ENCODE measurements at places on chromosomes 2 and 18.
A peak's percentile ranks its signal among the peaks of the same experiment; 100 is the strongest.

- DNase-seq, result no peak
Measured at GRCh38 chr2:137870682-137871081, 93.6 kb upstream of the HNMT start.

DNA sequence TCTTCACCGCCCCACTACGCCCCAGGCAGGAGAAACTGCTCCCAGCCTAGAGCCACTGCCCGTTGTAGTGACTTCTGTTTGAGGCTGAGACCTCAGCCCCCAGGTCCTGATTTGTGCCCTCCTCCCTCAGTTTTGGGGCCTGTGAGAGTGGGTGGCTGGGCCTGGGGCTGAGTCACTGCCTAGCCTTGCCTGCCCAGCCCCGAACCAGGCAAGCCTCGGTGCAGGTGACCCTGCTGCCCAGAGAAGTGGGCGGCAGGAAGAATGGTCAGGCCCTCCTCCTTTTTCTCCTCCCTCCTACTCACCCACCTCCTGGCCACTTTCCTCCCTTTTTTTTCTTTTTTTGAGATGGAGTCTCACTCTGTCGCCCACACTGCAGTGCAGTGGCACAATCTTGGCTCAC, 66.6 kb downstream of the ZFP36L2 start:
- no peak for DNase-seq

DNA sequence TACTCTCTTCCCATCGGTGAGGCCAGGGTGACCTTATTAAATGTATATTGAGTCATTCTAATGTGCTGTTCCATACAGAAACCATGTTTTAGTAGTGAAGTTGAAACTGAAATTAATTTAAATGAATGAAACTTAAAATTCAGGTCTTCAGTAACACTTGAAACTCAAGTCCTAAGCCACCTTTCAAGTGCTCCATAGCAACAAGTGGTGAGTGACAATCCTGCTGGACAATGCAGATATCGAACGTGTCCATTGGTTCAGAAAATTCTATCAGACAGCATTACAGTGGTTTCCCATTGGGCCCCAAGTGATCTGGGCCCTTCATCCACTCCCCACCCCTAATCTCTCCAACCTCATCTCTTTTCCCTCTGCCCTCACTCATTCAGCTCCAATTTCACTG, 48.7 kb downstream of the HNMT start:
- no peak for DNase-seq

- no peak for DNase-seq
Measured at GRCh38 chr18:24190590-24190989, 51.7 kb downstream of the CABYR start.

DNA sequence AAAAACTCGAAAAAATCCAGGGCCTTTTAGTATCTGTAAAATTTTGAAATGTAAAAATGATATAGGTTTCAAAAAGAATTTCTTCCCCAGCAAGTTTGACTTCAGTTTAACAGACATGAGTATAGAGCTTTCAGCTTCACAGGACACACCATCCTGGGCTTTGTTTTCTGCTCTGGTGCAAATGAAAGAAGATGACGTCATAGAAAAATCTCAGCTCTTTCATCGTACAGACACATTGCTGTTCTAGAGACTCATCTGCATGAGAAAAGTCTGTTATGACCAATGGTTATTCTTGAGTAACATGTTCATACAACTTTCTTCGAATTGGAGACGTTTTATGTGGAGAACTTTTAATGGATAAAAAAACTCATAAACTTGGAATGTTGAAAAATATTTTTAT, 111.7 kb upstream of the DYNAP start:
- no peak for DNase-seq

GRCh38 chr2:73859721-73860586, 31.2 kb downstream of the STAMBP start:
- no peak for DNase-seq

DNA sequence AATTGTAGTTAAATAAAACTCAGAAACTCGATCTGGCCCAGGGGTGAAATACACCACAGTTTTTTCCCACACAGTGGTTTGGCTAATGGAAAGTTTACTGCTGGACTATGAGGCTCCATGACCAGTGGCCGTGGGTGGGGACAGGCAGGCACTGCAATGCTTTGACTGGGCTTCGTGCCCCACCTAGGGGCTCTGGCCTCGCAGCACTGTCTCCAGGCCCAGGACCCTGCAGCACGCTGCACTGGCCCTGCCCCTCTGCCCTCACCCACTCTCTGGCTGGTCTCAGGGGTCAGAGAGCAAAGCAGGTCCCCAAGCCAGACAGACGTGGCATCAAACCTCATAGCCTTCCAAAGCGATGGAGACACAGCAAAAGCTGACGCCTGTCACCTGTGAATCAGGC, 13.4 kb upstream of the B3GNT7 start:
- no peak for DNase-seq

DNA sequence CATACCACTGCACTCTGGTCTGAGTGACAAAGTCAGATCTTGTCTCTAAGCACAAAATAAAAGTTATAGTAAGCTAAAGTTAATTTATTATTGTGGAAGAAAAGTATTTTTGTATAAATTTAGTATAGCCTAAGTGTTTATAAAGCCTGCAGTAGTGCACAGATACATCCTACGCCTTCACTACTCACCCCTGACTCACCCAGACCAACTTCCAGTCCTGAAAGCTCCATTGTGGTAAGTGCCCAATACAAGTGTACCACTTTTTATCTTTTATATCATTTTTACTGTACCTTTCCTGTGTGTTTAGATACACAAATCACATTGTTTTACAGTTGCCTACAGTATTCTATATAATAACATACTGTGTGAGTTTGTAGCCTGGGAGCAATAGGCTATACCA, 57.5 kb downstream of the UBE2E3 start:
- no peak for DNase-seq

DNA sequence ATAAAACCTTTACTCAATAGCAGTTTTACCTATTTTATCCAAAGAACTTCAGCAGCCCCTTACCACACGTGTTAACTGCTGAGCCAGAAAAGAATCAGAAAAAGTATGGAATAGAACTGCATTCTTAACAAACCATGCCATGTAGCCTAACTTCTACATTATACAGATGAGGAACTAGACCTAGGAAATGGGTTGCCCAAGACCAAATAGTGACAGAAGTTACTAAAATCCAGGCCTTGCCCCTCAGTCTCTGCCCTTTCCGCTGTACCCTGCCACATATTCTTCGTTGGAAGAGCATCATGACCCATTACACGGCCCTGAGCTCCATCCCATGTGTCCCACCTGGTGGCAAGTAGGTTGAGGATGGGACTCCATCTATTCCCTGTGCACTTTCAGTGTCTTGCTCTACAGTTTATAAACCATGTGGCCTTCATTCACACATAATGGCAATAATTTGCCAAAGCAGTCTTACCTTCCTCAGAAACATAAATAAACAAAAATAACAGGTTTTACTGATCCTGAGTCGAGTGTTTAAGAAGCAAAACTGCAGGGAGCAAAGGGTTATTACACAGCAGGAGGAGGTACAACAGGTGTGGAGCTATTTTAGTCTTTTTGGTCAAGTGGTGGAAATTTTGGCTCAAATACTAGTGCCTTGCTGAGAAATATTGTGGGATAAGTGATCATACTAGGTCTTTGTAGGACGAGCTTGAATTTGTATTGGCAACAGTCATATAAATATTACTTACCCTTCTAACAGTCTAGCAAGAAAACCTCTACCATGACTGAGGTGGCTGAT, 46.5 kb downstream of the HNRNPLL start:
- DNase-seq, result no peak

DNA sequence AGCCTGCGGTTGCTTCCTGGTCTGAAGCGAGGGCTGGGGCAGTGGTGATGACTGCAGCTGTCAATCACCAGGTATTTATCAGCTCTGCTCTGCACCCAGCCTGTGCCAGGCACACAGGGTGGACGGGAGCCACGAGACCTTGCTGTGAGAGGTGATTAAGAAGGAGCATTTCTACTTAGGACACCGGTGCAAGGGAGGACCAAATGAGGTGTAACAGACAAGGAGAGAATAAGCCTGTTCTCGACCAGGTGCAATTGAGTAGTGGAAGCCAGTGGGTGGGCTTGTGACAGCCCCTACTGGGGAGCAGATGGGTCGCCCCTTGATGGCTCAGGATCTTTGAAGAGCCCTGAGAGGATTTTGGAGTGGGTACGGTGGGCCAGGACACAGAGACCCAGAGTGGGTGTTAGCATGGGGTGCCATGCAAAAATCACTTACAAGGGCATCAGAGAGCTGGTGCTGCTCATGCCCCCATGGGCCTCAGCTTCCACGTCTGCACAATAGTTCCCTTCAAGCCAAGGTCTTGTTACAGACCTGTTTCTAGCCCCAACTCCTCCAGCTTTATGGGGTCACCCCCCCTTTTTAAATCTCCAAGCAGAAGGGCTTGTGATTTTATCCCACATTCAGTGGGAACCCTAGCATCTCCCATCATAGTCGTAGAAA, 24.6 kb downstream of the GPR55 start:
- no peak for DNase-seq

DNA sequence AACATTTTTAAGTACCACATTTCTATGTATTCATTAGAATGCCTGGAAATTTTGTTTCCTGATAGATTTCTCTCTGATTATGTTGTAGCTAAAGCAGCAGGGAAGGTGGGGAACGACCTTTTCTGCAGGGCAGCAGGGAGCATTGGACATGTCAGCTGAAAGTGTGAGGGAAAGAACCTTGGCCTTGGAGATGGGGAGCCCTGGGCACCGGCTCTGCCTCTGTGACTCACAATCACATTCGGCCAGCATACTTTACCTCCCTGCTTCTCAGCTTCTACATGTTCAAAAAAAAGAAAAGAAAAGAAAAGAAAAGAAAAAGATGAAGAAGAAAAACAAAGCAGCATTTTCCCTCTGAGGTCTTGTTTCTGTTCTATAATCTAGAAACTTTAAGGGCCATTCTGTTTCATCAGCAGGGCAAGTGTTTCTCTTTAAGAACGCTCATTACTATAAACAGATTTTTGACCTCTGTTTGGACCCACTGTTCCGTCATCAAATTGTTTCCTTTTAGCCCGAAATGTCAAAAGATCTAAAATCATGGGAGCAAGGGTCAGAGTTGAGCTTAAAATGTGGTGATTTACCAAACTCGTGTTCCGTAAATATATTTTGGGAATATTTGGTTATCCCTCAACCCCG, 27.9 kb downstream of the SETBP1 start:
- DNase-seq, result no peak

DNA sequence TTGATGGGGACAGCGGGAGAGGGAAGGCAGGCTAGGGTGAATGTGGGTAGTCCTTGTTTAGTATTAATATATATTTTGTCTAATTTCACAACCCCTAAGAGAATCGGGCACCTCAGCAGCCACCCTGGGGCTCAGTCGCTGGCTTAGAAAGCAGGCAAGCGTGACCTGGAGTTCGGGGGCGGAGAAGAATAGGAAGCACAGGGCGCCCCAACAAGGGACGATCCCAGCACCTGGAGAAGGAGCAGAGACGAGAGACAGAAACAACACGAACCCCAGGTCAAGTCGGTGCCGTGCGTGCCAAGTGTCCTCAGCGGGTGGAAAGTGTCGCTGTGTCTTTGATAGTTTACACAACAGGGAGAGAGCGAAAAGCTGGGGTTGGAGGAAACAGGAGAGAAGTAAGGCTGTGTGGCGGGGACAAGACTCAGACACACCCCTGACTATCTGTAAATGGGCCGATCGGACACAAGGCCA, 95.4 kb downstream of the NFATC1 start:
- DNase-seq, result no peak

DNA sequence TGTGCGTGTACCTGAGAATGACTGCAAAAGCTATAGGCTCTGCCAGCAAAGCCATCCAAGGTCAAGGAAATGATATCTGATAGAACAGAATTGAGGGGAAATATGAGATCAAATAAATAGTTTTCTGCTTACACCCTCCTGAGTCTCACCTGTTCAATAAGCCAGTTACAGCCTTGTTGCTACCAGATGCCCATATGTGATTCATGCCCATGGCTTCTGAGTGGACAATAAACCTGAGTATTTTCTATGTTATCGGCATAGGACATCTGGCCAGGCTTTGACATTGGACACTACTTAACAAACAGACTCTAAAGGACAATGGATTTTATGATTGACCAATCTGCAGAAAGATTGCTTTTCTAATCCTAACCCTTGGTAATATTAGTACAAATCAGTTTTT, 297.9 kb downstream of the LRATD1 start:
- no peak for DNase-seq

GRCh38 chr2:30234180-30234971, 3.0 kb downstream of the LBH start:
- DNase-seq, result no peak

GRCh38 chr2:39068299-39069135, 52.3 kb downstream of the SOS1 start:
- DNase-seq, result no peak

- no peak for DNase-seq
Measured at GRCh38 chr2:132774189-132774588, 104.2 kb upstream of the LYPD1 start.

GRCh38 chr2:147501968-147502367, 342.9 kb upstream of the ACVR2A start:
- no peak for DNase-seq

DNA sequence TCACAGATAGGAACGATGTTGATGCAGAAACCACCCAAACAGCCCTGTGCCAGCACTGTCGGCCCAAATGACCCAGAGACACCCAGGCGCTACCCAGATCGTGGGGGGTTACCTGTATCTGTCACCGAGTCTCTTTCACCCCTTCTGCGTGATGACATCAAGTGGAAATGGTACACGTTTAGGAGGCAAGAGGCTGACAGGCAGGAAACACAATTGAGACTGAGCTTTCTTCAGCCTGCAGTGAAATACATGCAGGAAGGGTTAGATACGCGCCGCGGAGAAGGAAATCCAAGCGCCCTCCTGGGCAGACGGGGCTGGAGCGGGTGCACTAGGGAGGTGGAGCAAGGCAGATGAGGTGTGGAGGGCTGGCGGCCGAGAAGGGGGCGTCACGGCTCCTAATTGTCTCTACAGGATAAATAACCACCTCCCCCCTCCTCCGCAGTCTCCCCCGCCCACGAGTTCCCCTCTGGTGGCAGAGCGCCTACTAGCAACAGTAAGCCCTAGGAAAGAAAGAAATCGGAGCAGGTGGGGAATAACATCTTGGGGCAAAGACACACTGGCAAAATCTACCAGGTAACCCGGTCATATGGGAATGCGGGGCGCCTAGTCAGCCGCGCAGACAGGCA, at the start of gene RNF152:
TSS of gene RNF152 (minus strand) at position 325 of the 626 bp plus-strand sequence. CDS start 76,544 bp downstream, outside the sequence.
- DNase-seq, result peak; percentile 37

- no peak for DNase-seq
Measured at GRCh38 chr2:195520671-195521155, 136.3 kb upstream of the SLC39A10 start.

- no peak for DNase-seq
Measured at GRCh38 chr2:227460070-227460485, 11.9 kb upstream of the AGFG1 start.

- DNase-seq, result no peak
Measured at GRCh38 chr2:160201849-160202539, 1.9 kb upstream of the ITGB6 start.

DNA sequence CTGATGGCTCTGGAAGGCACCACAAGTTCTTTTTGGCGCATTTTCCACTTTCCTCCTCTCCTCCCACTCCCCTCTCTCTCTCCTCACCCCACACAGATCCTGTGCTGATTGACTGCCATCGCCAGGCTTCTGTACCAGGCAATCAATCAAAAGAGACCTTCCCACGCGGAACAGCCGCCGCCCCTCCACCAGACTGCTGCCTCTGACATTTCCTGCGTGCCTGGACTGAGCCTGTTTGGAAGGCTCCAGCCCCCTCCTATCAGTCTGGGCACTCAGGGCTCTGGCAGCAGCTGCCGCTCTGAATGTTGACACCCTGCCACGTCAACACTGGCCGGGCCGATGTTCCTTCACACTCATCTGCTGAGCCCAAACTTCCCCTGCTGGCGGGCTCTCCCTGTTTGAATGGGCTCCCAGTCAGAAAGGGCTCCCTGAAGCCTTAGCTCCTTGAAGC, 467.7 kb downstream of the EPHA4 start:
- DNase-seq, result peak; percentile 59
